ENCODE measurements at places on chromosomes 2 and 18. TPM values are rescaled to one million over a fixed set of nuclear protein-coding genes. Genes with fewer than 3 reads are reported as not detected.

GRCh38 chr2:15912203-15912602, 28.1 kb upstream of the MYCN start:
- DNase-seq, result no peak

GRCh38 chr18:421247-422155, 79.0 kb downstream of the COLEC12 start:
- no peak for DNase-seq

DNA sequence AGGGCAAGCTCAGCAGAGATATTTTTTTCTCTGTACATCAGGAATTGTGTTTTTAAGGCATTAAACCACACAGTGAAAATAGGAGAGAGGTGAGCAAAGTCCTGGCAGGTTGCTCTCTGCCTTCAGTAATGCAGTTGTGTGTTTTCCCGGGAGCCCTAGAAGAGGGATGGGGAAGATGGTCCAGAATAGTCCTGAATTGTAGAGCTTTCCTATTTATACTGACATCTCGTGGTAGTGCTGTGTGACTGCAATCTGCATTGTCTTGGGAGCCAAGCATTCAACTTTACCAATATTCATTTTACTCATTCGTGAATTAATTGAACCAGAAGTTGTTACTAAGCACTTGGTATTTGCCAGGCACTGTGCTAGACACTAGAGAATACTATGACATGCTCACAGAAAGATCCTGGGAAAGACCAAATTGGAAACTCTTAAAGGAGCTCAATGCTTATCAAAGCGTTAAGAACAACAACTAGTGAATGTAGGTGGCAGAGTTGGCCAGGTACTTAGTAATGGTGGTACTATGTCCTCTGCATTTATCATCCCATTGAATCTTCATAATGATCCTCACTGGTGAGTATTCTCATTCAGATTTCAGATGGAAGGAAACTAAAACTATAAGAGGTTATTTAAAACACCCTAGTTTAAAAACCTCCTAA, 214.6 kb downstream of the TRIB2 start:
- no peak for DNase-seq

The LOXHD1 gene
- polyA plus RNA-seq, result 0.11 TPM

The NYAP2 gene
- polyA plus RNA-seq, result 0.01 TPM

The MYO5B gene
- 2.7 TPM for polyA plus RNA-seq

The WDR43 gene
- polyA plus RNA-seq, result 17.7 TPM

The FIGN gene
- 1.5 TPM for polyA plus RNA-seq
